Central memory CD8-positive, alpha-beta T cell (primary cell): ENCODE measurements at places on chromosomes 7 and 10.

GRCh38 chr7:158228986-158229385, 358.6 kb downstream of the PTPRN2 start:
- H3K4me1 ChIP-seq: no peaks in the 10 kb centered on the region
- no peak overlapping the region for H3K4me3 ChIP-seq
- H3K27me3 ChIP-seq: peaks cover 49% of the 10 kb centered on the region
- DNase-seq: no peak
- no peaks in the 10 kb centered on the region for H3K36me3 ChIP-seq

DNA sequence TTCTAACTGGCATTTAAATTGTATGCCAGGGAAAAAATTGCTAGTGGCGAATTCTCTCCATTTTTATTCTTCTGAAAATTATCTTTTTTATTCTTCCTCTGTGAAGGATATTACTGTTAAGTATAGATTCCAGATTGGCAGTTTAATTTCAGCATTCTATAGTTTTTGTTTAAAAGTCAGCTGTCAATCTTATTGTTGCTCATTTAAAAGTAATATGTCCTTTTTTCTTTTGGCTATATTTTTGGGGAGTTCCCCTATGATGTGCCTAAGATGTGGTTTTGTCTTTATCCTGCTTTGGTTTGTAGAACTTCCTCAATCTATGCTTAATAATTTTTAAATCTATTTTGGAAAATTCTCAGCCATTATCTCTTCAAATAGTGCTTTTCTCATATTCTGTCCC, 135.9 kb downstream of the ARHGAP12 start:
- H3K4me1 ChIP-seq: no peaks in the 10 kb centered on the region
- no peak overlapping the region for H3K4me3 ChIP-seq
- peaks cover 2% of the 10 kb centered on the region for H3K36me3 ChIP-seq
- no peak overlapping the region for H3K27ac ChIP-seq

- no peaks in the 10 kb centered on the region for H3K36me3 ChIP-seq
- no peak for DNase-seq
- peaks cover 6% of the 10 kb centered on the region for H3K4me1 ChIP-seq
- H3K27ac ChIP-seq: no peak overlapping the region
Observed at GRCh38 chr10:133158756-133159610, 1.0 kb upstream of the KNDC1 start.

DNA sequence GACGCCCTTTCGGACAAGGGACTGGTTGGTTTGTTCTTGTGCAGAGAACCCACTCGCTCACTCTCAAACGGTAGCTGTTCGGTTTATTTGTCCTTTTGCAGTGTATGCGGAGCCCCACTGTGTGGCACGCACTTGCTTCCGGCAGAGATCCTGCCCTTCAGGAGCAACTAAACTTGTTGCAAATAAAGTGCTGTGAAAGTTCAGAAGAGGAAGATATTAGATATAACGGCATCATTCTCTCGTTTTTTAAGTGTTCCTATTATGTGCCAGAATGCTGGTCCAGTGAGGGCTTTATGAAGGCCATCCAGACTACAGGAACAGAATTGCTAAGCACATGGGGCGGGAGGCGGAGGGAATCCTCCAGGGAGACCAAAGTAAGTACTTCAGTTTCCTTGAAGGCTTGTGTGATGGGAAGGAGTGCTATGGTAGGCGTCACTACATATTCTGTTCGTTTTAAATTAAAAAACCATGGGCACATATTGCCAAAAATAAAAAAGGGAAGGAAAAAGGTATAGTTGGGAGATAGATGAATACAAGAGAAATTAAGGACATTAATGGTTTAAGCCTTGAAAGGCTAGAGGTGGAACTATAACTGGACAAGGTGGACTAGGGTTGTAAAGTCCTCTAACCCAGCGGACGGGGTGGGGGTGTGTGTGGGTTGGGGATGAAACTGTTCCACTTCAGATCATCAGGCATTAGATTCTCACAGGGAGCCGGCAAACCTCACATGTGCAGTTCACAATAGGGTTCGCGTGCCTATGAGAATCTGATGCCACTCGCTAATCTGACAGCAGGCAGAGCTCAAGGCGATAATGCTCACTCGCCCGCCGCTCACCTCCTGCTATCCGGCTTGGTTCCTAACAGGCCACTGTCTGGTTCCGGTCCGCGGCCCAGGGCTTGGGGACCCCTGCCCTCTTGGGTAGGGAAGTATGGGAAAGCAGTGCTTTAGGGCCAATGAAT, 704 bp upstream of the ERLIN1 start:
- DNase-seq: no peak
- H3K4me1 ChIP-seq: peaks cover 59% of the 10 kb centered on the region
- H3K4me3 ChIP-seq: peak overlapping the region; percentile 93
- H3K36me3 ChIP-seq: peaks cover 20% of the 10 kb centered on the region

GRCh38 chr7:7718492-7718891, at the start of gene RPA3:
RPA3 (minus strand) TSS chr7:7718607; CDS start chr7:7640418, 78,189 bp downstream.
- DNase-seq: no peak
- H3K27me3 ChIP-seq: no peaks in the 10 kb centered on the region
- H3K4me1 ChIP-seq: peaks cover 10% of the 10 kb centered on the region
- peak within 1 kb of the TSS; percentile 22 for H3K27ac ChIP-seq

GRCh38 chr7:150324373-150324961, 1.1 kb upstream of the ACTR3C start:
- no peak for DNase-seq
- peak overlapping the region; percentile 93 for H3K27ac ChIP-seq
- H3K36me3 ChIP-seq: peaks cover 22% of the 10 kb centered on the region
- peaks cover 40% of the 10 kb centered on the region for H3K4me1 ChIP-seq
- no peaks in the 10 kb centered on the region for H3K27me3 ChIP-seq

DNA sequence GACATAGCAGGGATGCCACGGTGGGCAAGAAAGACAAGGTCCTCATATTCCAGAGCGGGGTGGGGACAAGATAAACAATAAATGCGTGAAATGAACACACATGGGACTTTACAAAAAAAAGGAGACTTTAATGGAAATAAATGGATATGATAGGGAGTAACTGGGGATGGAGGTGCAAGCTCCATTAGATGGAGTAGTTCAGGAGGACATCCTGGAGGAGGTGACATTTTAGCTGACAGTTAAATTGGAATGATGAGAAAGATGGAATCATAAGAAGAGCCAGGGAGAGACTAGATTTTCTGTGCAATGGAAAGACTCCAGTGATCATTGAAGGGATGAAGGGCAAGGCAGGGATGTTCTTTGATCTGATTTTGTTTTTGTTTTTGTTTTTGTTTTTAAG, 83.6 kb upstream of the MYL10 start:
- H3K4me3 ChIP-seq: no peak overlapping the region
- peaks cover 9% of the 10 kb centered on the region for H3K27me3 ChIP-seq
- DNase-seq: no peak
- H3K27ac ChIP-seq: no peak overlapping the region
- H3K4me1 ChIP-seq: no peaks in the 10 kb centered on the region

DNA sequence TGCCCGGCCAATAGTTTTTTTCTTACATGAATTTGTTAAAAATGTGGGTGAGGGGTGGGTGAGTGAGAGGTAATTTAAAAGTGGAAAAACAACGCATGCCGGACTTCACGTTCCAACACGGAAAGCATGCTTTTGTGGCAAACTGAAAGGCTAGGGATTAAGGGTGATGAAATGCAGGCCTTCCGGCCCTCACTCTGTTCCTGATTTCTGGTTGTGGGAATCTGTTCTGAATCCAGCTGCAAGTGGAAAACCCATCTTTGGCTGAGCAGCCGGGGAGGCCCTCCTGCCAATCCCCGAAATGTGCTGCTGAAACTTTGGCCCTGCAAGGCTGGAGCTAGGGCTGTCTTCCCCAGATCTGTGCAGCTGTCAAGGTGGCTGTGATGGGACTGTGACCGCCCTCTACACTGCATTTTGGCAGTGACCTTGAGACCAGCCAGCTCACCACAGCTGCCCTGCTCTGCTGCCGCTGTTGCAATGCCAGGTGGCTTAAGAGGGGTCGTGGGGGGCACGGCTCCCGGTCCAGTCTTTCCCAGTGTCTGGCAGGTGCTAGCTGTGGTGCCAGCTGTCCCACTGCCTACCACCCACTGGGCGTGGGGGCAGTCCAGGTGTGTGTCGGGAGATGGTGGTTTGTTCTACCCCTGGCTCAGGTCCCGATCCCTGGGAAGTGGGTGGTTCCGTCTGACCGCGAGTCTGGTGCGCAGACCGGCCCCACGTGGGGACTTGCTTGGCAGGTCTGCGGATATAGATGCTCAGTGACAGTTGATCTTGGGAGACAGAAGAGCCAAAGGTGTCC, 39.0 kb downstream of the TET1 start:
- peaks cover 27% of the 10 kb centered on the region for H3K4me1 ChIP-seq
- H3K4me3 ChIP-seq: peak overlapping the region; percentile 86
- no peak overlapping the region for H3K27ac ChIP-seq
- peaks cover 2% of the 10 kb centered on the region for H3K36me3 ChIP-seq

DNA sequence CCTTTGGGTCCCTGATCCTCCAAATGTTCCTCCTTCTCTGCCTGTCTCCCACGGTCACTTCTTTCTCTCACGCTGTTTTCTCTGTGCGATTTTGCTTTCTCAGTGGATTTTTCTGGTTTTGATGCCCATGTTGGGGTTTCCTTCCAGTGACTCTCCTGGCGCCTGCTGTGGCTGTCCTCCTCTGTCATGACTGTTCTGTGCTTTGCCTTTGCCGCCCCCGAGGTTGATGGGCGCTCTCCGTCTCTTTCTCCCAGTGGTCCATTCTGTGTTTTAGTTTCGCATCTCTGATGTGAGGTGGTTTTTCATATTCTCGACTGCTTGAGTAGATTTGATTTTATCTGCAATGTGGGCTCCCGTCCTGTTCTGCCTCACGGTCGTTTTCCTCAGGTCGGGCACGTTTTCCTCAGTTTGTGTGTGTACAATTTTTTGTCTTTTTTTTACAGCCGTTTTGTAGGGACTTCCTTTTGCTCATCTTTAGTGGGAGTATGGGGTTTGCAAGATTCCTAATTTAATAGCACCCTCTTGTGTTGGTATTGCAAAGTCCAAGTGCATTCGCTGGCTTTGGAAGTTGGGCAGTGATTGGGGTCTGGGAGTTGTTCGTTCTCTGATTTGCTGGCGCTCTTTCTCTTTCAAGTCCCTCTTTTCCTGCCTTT, 100.0 kb downstream of the INPP5A start:
- H3K36me3 ChIP-seq: peaks cover 3% of the 10 kb centered on the region
- no peak for DNase-seq
- peaks cover 18% of the 10 kb centered on the region for H3K4me1 ChIP-seq
- peak overlapping the region; percentile 62 for H3K27ac ChIP-seq

GRCh38 chr7:52500841-52501240, 534.6 kb upstream of the POM121L12 start:
- H3K27me3 ChIP-seq: no peaks in the 10 kb centered on the region
- H3K27ac ChIP-seq: no peak overlapping the region
- no peaks in the 10 kb centered on the region for H3K36me3 ChIP-seq
- no peak overlapping the region for H3K4me3 ChIP-seq
- no peaks in the 10 kb centered on the region for H3K4me1 ChIP-seq
